ENCODE measurements at places on chromosomes 2 and 18.

DNA sequence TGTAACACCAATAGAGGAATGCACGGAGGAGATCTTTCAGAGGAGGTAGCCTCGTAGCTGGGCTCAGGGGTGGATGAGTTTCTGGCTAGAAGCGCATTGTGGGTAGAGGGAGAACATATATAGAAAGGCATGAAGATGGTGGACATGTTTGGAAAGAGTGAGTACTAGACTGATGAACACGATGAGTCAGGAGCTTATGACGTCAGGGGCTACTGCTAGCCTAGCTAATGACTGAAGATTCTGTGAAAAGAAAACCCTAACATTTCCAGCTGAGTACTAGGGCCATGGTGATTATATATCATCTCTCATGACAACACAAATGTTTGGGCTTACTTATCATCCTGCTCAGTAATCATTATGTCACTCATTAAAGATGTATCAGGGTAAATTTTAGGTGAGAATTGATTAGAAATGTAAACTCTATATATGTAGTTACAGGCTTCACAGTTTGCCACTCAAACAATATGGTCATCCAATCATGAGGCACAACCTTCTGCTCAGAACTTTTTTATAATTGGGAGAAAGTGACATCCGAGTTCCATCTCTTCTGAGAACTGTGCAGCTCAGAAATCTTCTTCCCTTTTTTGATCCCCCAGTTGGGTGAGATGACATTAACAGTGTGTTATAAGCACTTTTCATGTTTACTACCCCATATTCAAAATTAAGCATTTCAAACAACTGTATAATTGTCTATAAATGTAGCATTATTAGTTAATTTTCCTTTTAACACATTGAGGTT lies 22.2 kb upstream of the IL1RN start:
- DNase-seq, result no peak

GRCh38 chr2:157920736-157921135 lies 44.6 kb upstream of the ACVR1 start:
- no peak for DNase-seq

DNA sequence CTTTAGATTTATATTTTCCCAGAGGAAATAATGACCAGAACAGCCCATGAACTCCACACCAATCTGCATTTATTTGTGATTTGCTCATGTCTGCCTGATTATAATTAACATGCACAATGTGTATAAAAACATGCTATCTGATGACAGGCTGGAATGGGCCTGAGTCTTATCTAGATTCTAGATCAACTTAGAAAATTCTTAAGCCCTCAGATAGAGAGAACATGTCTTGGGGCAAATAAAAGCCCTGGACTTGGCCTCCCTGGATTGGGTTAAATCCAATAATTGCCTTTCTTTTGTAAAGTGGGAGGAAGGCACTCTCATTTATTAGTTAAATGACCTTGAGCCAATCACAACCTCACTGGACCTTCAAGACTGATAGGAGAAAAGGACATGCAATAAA lies 61.8 kb downstream of the EVA1A start:
- DNase-seq, result no peak

DNA sequence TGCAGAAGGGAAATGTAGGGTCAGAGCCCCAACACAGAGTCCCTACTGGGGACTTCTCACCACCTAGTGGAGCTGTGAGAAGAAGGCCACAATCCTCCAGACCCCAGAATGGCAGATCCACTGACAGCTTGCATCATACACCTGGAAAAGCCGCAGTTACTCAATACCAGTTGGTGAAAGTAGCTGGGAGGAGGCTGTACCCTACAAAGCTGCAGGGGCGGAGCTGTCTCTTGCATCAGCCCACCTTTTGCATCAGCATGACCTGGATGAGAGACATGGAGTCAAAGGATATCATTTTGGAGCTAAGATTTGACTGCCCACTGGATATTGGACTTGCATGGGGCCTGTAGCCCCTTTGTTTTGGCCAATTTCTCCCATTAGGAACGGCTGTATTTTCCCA lies 237.3 kb downstream of the CALCRL start:
- DNase-seq, result no peak

DNA sequence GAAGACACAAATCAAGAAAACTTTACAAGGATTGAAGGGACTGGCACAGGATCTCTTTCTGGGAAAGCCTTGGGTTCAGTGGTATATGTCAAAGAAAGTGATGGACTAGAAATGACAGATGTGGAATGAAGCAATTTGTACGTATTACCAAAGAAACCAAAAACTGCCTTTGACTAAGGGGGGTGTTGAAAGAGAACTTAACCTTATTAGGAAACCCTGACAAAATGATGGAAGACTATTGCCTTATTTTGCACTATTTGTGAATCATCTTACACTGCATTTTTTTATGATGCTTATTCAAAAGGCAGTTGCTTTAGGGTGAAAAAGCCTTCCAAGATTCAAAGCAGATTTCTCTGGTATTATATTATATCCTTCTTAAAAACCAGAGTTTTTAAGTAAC lies 4.0 kb downstream of the TSGA10 start:
- no peak for DNase-seq

- DNase-seq, result no peak
Observed at GRCh38 chr2:151669585-151670081, 64.6 kb downstream of the NEB start.

DNA sequence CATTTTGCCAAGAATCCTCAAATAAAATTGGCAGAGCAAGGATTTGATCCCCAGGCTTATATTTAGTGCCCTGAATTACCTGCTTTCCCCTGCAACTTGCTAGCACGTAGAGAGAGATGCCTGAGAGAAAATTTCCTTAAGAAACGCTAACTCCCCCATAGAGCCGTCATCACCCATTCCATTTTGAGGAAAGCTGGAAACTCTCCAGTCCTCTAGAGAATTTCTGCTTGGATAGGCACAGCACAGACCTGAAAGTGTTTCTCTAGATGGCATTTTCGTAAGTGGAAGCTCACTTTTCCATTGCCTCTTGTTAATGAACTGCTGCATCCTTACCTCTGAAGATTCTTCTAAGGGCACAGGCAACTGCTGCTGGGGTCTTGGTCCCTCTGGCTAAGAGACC lies 277.8 kb upstream of the SIX2 start:
- no peak for DNase-seq

GRCh38 chr2:71499691-71500090 lies 46.3 kb downstream of the DYSF start:
- DNase-seq, result no peak

DNA sequence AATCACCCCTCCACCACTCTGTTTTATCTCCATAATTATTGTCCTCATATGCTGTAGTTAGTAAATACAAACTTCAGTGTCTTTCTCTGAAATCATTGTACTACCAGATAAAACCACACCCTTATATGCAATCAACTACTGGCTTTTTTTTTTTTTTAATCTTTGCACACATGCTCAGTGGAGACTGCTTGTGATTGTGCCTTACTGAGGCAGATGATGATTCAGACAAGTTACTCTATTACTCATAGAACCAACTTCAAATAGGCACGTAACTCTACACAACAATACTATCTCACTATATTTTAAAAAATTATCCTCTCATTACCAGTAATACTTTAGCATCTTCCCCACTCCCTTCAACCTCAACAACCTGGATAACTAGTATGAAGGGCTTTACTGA lies 1278.4 kb upstream of the PIK3C3 start:
- DNase-seq, result no peak

GRCh38 chr18:35183886-35184285 lies 56.9 kb upstream of the ZNF397 start:
- no peak for DNase-seq

- DNase-seq, result no peak
Observed at GRCh38 chr2:38907743-38908562, 18.3 kb downstream of the ARHGEF33 start.

DNA sequence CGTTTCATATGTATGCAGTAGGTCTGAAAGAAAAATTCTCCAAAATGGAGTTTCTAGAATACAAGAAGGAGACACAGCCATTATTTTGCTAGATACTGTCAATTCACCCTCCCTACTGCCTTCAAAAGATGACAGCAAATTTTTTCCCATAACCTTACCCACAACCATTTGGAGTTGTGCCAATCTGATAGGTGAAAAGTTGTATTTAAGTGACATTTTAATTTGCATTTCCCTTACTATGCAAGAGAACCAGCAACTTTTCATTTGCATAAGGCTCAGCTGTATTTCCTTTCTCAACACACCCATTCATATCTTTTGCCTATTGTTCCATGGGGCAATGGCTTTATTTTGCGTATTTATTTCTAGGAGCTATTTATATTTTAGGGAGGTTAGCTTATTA lies 31.4 kb upstream of the IL18RAP start:
- no peak for DNase-seq

DNA sequence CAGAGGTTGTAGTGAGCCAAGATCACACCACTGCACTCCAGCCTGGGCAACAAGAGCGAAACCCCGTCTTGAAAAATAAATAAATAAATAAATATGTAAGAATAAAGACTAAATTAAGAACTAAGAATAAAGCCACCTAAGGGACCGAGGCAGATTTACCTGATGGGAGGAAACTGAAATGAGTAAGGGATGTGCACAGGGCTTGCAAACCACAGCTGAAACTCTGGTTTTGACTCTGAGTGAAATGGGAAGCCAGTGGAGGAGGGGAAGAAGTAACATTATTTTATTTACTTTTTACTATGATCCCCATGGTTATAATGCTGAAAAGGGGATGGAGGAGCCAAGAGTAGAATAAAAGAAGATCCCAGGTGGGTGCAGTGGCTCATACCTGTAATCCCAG lies 107.3 kb downstream of the CABYR start:
- DNase-seq, result no peak

DNA sequence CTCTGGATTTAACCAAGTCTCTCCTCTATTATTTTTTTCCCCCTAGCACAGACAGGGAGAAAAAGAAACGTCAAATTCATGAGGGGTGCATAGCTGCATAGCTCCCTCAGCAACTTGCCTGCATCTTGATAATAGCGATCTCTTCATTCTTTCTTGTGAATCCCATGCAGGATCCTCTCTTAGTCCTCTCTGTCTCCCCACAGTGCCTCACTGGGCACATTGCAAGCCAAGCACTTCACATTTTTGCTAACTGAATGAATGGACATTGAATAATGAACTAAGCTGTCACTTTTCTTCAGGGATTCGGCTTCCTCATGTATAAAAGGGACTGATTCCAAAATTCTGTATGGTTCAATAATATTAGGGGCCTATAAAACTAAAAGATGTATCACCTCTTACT lies 2.9 kb upstream of the EPB41L3 start:
- DNase-seq, result no peak

DNA sequence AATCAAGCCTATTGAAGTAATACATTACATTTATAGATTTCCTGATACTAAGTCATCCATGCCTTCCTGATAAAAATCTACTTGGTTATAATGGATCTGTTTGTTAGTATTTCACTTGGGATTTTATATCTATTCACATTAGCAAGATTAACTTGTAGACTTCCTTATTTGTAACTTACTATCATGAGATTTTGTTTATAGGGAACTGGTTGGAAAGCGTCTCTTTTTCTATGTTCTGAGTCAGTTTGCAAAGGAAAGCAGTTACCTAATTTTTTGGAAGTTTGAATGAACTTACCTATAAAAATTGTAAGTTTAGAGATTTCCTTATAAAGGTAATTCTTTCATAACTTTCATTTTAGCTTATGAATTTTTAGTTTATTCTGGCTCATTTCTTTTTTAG lies 141.4 kb downstream of the SMAD7 start:
- DNase-seq, result no peak

DNA sequence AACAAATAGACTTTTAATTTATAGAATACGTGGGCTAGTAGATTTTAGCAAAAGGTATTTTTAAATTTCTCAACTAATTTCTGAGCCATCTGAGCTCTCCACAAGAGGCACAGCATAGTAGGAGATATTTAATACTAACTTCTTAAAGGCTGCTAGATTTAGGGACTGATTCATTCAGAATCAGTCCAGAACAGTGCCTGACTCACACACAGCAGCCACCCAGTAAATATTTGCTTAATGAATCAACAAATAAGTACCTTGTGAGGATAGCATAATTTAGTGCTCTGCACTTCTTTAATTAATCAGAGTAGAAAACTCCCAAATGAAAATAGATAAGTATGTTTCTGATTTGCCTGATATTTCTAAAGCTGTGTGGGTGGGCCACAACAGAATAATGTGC lies 35.6 kb upstream of the SYT4 start:
- DNase-seq, result no peak

DNA sequence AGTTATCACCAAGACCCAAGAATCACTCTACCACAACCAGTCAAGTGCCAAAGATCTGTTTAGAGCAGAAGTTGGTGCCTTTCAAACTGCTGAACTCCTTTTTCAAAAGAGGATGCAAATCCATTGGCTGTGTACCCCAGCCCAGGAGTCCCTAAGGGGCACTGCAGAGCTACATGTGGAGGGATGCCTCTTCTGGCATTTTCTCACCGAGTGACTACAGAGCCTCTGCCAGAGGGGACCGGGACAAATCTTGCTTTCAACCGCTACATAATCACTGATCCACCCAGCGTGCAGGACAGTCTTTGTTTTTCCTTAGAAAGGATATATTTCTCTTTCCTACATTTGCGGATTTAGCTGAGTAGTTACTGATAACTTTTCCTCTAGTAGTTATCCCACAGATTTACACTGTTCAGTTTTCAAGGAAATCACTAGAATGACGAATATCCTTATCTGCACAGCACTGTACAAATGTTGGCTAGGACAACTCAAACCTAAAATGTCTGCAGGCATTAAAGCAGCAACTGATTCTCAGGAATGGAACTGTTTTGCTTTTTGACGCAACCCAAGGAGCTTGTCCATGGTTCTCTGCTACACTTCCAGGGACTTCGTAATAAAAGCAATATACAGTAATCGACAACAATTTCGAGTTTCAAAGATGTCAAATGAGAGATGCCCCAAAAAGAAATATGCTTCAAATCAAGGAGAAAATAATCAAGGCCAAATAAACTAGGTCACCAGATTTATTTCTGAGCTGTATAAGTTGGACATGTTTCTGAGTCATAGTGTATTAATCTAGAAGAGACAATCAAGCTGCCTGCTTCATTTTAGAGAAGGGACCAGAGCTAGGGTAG lies 24.1 kb downstream of the EPB41L3 start:
- DNase-seq, result no peak

GRCh38 chr2:190519975-190520767 lies 14.4 kb downstream of the NEMP2 start:
- DNase-seq, result no peak

DNA sequence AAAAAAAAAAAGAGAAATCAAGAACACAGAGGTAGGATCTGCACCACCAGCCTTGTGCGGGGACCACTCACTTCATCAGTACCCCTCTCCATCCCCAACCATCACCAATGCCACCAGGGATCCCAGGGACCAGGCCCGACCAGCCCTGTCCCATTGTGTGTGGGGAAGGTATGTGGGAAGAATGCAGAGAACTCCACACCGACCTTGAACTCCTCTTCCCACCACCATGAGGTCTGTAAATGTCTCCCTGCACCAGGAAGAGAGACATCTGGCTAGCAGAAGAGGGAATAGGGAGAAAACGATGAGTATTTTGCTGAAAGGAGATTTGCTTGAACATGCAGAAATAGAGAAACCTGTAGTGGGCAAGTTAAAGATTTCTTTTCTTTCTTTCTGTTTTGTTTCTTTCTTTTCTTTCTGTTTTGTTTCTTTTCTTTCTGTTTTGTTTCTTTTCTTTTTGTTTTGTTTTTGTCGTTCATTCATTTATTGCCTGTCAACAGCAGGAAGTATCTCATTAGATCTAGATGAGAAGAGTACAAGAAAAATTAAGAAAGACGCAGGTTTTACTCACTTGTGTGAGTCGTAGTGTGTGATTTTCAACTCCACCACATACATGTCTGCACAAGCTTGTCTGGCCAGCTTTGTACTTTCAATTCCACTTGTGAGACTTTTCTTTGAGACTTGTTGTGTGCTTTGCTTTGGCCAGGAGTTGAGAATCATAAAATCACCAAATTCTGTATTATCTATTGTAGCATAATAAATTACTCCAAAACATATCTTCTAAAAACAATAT lies 179.8 kb upstream of the HAAO start:
- DNase-seq, result no peak

GRCh38 chr2:11977766-11978524 lies 231.5 kb downstream of the LPIN1 start:
- no peak for DNase-seq
